ENCODE measurements at places on chromosomes 4 and X.

DNA sequence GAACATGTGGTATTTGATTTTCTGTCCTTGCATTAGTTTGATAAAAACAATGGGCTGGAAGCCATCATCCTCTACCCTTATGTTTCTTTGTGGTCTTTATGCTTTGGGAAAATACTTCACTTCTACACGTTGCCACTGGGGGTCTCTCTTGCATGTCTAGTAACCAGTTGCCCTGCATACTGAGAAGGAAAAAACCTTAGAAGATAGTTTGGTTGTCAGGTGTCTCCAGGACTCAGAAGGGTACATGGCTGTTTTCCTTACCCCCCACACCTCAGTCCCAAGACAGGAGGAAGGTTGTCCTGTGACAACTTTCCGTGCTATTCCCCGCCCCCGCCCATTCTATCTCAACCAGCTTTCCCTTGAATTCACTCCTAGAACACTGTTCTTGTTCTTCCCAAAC, 62.1 kb upstream of the LANCL3 start:
- peak; percentile 2 for DNase-seq

DNA sequence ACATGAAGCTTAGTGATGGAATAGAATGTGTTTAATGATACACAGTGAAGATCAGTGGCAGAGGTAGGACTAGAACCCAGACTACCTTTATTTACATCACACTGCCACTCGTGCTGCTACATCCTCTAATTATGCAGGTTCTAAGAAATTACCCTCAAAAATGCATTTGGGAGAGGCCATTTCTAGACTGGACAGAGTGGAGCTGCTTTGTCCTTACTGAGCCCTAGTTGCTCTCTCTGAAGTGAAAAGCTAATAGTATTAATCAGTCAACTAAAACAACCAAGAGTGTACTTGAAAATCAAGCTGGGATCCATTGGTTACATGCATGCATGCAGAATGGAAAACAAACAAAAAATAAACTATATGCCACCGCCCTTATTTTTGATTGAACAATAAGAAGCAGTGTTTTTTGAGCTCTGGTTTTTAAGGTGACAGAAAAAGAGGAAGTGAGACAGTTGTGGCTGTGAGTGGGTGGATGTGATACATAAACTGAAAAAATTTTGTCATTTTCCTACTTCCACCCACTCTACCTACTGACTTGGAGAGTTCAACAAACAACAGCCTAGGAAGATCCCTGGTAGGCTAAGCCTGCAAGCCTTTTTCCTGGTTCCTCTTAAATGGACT, 6.8 kb upstream of the VSIG4 start:
- no peak for DNase-seq

DNA sequence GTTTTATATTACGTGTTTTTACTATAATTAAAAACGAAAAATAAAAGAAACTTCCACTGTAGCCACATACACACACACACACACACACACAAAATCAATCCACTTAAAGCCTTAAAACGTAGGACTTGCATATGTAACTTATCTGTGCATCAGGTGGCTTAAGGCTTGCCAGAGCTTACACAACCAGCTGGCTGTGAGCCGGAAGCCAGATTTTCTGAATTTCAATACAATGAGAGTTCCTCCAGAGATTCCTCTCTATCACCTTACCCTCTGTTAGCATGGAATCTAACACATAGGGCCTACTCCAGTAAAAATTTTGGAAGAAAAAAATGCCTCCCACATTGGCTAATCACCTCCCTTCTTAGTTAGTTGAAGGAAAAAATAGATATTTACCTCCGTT, 27.9 kb upstream of the SLITRK4 start:
- DNase-seq, result no peak

DNA sequence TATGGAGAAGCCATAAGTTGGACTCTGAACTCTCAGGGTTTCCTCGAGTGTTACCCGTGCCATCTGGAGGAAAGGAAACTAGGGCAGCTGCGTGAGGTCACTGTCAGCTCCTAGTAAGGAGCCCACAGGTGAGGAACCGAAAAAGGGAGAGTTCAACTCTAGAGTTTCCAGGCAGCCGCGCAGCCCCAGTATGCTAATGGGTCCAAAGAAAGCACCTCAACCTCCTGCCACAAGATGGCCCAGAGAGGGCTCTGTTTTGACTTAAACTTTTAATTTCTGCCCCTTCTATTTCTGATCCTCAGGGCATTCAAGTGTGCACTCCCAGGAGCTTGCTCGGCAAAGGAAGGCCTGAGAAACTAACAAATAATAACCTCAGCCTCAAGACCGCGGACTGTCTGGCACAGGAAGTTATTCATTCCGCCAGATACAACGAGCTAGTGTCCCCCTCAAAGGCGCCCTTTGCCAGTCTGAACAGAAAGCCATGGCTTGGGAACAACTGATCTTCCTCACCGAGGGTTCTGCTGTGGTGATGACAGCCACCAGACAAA, 13.9 kb downstream of the SCARB2 start:
- DNase-seq, result peak; percentile 89

GRCh38 chr4:30802622-30803323, 82.6 kb downstream of the PCDH7 start:
- peak; percentile 48 for DNase-seq

GRCh38 chrX:119757646-119757978, 776 bp upstream of the SOWAHD start:
- DNase-seq, result no peak

- no peak for DNase-seq
Observed at GRCh38 chr4:111943796-111944203, 201.5 kb upstream of the FAM241A start.

Measured in Ammon's horn (tissue), 1 donor.